ENCODE measurements at places on chromosomes 3 and 15.

DNA sequence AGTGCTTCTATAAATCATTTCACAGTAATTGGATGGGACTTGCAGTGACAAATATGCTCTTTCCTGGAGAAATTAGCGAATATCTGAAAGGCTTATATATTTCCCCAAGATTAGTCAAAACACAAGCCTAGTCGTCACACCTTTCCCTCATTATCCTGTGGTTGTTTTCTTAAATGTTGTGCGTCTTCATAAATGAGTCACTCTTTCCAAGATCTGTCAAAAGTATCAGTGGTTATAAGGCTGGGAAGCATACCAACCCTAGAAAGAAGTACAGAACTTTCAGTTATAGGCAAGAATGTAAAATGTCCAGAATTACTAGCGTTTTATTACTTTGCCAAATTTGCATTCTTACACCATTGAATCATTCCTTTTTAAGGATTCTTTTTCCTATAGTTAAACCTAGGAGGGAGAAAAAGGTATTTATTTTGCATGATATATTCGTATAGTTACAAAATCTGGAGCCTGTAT, 33.6 kb downstream of the TMEM212 start:
- DNase-seq, result no peak

DNA sequence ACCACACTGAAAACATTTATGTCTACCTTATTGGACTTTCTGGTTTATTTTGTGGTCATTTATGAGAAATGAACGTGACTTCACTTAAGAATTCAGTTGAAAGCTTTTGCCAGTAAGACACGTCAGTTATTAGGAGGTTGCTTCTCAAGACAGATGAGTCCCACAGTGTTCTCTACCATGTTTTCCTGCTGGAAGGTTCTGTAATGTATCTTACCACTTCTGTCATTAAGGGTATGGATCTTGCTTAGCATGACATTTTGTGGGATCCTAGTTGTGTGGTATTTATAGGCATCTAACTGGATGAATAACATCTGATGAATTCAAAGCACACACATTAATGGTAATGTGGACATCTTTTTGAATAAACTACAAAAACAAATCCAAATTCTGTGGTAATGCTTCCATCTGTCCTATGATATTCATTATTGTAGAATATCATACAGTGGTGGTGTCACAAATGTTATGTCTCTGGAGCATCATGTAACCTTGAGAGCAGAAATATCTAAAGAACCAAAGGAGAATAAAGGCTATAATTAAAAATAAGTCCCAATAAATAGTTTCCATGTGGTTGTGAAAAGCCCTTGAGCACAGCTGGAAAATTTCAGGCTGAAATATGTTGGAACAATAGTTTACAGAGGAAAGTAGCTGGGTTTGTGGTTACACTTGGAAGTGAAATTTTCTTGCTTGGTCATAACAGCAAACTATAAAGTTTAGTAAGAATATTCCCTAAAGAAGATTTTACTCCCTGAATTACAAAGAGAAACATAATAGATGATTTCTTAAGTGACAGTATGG, 61.5 kb downstream of the C3orf38 start:
- DNase-seq, result no peak

- DNase-seq, result no peak
Measured at GRCh38 chr3:98918586-98918985, 17.1 kb upstream of the DCBLD2 start.

GRCh38 chr3:102036017-102036416, 186.7 kb downstream of the NFKBIZ start:
- DNase-seq, result no peak

GRCh38 chr3:99708207-99708745, 69.9 kb downstream of the COL8A1 start:
- no peak for DNase-seq

GRCh38 chr15:29143909-29144635, 125.5 kb downstream of the NSMCE3 start:
- no peak for DNase-seq

- DNase-seq, result no peak
Measured at GRCh38 chr3:121493431-121493830, 52.4 kb downstream of the POLQ start.

- DNase-seq, result no peak
Measured at GRCh38 chr3:143693506-143693905, 154.8 kb downstream of the SLC9A9 start.

- peak; percentile 10 for DNase-seq
Measured at GRCh38 chr3:87167628-87168456, 59.3 kb upstream of the CHMP2B start.

DNA sequence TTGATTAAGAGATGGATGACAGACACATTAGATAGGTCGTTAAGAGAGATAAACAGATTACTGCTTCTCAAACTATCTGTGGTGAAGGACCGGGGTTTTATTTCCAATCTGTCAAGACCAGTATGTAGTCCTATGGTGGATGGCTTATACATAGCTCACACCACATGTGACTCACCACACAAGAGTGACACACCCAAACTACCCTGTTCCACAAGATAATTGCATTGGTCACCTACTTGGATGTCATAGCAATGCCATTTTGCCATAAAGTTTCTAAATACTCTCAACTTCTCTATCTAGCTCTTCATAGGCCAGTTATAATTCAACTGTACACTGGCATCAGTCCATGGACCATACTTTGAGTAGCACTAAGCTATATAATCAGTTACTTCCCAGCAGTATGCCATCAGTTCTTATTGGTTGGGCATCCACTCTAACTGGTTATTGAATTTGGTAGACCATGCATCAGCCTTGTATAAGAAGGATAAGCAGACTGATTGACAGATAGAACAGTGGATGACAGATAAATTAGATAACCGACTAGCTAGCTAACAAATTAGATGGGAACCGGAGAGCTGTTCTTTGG, 11.6 kb downstream of the WWTR1 start:
- DNase-seq, result no peak

DNA sequence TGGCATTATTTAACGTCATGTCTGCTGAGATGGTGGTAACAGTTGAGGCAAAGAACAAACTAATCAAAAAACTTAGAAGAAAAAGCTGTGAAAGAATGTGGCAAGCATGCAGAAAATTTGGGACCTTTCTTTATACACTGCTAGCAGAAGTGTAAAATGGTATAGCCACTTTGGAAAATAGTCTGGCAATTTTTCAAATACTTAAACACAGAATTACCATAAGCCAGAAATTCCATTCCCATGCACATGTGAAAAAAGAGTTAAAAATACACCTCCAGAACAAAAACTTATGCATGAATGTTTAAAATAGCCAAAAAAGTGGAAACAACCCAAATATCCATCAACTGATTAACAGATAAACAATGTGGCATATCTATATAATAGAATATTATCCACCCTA, 613.3 kb downstream of the TBL1XR1 start:
- DNase-seq, result no peak

GRCh38 chr15:35455201-35455600, 90.8 kb downstream of the DPH6 start:
- no peak for DNase-seq

DNA sequence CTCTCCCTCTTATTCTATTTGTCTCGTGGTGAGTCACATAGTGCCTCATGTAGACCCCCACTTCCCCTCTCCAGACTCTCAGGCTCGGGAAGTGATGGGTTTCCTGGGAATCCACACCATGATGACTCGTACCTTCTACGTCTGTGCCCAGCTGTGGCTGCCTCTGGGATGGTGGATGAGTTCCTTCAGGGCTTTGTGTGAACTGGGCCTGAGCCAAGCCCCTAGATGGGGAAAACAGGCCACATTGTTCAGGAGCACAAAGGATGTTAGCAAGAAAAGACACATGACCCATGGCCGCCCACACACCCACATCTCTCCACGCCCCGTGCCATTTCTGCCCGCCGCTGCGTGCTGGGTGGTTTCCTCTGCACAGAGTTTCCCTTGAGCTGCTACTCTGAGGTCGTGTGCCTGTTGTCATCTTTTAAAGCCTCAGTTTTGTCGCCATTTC, 10.5 kb downstream of the ISG20 start:
- no peak for DNase-seq

GRCh38 chr3:20837676-20838302, 651.8 kb upstream of the SGO1 start:
- DNase-seq, result peak; percentile 26

- no peak for DNase-seq
Measured at GRCh38 chr3:13138833-13139145, 65.6 kb upstream of the IQSEC1 start.

GRCh38 chr3:86930181-86930580, 60.8 kb downstream of the VGLL3 start:
- no peak for DNase-seq

- DNase-seq, result no peak
Measured at GRCh38 chr3:116299646-116300081, 145.6 kb downstream of the LSAMP start.

- no peak for DNase-seq
Measured at GRCh38 chr3:196122021-196122687, 40.3 kb upstream of the TFRC start.

- DNase-seq, result no peak
Measured at GRCh38 chr3:170485294-170485693, 66.6 kb downstream of the CLDN11 start.

GRCh38 chr3:171797873-171798272, 12.4 kb downstream of the PLD1 start:
- no peak for DNase-seq

- DNase-seq, result no peak
Measured at GRCh38 chr3:163384383-163384782, 1693.9 kb downstream of the SI start.

DNA sequence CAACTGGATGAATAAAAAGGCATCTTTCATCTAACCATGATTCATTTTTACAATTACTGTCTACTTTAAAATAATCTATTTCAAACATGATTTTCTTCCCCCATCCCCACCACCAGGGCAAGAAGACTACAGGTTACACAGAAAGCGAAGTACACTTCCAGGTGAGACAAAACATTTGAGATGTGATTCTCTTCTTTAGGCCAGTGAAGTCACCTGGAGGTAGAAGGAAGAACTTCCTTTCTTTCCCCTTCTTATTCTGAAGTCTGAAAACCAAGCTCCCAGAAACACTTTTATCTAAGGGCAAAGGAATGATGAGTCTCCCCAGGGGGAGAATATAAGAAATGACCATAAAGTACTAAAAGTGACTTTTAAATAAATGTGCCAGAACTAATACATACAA, 36.7 kb downstream of the SHQ1 start:
- DNase-seq, result no peak

DNA sequence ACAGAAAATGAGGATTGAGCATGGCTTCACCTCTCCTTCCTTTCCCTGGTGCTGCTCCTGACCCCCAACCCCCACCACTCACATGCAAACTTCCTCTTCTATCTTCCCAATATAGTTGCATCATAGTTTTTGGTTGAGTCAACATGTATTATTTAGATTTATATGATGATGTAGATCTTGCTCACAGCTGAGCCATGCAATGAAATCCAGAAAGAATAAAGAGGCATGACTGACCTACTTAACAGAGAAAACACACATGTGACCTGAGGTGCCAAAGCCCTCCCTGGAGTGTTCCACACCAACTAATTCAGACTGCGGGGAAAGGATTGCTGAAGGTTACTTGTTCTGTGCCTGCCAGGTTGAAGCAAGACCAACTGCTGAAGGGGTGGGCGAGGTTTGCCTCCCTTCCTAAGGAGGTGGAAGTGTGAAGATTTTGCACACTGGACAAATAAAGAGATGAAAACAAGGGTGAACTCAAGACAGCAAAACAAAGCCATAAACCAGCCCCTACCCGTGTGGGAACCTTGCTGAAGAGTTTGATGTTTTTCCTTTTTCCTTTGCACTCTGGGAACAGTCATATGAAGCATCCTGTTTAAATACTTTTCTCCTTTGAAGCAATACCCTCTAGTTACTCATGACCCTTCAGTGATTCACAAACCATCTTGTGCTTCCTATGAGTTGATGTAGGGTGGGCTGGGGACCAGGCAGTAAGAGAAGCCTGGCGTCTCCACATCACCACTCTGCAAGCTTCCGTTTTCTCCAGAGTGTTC, 155.2 kb upstream of the UBE2E1 start:
- DNase-seq, result no peak

DNA sequence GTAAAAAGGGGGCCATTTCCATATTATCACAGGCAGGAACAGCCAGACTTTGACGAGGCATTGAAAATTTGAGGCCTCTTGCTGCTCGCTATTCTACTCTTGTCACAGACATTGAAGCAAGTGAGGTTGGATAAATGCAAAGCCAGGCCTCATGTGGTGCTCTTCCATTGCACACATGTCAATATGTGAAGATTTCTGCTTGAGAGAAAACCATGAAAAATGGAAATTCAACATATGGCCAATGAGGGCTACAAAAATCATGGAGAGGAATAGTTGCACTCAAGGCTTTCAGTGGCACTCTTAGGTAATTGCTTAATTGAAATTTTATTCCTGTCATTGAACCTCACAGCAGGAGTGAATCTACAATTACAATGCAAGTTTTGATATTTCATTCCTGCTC, 185.6 kb upstream of the MBNL1 start:
- no peak for DNase-seq

- DNase-seq, result no peak
Measured at GRCh38 chr3:6287088-6287875, 573.6 kb upstream of the GRM7 start.

DNA sequence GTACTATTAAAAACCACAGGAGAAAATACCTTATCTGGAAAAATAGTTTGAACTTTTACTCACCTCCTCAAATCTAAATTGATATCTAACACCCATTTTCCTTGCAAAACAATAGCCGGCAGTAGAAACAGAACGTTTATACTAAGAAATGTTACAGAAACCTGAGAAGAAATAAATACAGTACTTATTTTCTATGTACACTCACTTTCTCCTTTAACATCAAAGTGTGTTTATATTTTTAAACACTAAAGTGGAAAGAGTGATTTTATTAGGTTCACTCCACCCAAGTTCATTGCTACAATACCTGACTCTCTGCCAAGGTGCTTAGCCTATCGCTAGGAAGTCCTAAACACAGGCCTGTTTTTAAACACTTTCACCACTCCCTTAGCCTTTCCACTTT, 87.8 kb upstream of the TJP1 start:
- DNase-seq, result no peak

DNA sequence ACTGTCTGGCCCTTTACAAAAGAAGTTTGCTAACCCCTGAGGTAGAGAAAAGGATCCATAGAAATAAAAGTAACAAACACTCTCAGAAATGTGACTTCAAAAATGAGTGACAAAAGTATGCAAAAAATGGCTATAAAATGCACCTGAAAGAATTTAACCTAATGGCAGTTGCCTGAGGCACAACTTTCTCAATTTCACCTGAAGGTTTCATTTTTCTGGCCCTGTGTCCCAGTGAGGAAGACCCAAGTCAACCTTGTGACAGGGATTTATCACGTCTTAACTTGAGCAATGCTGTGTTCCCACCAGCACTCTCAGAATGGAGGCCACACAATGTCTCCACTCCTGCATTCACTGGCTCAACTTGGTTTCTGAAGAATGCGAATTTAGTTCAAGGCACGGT, 83.0 kb downstream of the FHIT start:
- DNase-seq, result no peak

- DNase-seq, result no peak
Measured at GRCh38 chr3:26967501-26967900, 344.9 kb downstream of the LRRC3B start.
